ENCODE measurements at places on chromosomes 5 and 9.

DNA sequence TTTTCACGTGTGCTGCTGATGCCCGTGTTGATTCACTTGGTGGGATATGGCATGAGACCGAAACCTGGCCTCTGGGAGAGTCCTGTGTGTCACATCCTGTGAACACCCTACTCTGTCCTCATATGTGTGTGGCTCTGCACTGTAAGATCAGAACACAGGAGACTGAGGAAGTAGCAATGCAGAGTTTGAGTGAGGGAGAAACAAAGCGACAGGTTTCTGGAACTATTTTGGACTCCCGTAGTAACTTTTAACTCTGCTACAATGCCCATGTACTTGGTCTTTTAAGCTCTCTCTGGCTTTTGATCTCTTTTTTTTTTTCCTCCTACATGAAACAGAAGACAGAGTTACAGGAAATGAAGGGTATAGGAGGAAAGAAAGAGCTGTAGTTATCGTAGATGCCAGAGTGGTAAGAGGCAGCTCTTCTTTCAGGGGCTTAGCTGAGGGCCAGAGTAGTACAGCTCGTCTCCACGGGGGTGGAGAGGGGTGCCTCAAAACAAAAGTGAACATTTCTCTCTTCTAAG is 26.6 kb downstream of the GRAMD2B start:
- DNase-seq, result peak; percentile 13

DNA sequence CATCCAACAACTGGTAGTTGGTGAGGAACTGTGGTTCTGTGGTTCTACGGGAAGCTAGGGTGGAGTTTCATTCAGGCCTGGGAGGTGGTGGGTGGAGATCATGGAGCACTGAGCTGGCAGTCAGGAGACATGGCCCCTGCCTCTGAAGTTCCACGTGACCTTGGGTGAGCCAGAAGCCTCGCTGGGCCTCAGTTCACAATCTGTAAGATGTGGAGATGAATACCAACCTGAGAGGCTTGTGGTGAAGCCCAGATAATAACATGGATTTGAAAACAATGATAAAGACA is 177.9 kb downstream of the MACROH2A1 start:
- DNase-seq, result no peak

DNA sequence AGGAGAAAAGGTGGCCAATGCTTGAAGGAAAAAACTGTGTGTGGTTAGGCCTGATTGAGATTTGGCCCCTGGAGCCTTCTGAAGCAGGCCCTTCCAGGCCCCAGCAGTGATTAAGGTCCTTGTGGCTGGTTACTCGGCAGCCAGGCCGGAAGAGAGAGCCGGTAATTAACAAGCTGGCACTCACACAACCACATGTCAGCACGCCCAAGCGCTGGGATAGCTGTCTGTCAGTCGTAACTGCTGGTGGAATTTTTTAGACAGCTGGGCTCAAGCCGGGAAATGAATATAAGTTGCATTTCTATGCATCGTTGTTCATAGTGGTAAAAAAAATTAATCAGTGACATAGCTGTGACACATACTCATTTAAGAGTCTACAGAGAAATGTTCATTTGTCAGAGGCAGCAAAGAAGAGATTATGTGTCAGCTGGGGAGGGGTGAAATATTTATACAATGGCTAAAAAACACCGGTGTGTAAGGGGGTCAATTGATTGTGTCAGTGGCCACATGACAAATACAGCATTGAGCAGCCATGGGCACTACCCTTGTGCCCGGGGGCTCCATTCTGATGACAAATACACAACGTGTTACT is 13.7 kb upstream of the ARAP3 start:
- DNase-seq, result no peak

DNA sequence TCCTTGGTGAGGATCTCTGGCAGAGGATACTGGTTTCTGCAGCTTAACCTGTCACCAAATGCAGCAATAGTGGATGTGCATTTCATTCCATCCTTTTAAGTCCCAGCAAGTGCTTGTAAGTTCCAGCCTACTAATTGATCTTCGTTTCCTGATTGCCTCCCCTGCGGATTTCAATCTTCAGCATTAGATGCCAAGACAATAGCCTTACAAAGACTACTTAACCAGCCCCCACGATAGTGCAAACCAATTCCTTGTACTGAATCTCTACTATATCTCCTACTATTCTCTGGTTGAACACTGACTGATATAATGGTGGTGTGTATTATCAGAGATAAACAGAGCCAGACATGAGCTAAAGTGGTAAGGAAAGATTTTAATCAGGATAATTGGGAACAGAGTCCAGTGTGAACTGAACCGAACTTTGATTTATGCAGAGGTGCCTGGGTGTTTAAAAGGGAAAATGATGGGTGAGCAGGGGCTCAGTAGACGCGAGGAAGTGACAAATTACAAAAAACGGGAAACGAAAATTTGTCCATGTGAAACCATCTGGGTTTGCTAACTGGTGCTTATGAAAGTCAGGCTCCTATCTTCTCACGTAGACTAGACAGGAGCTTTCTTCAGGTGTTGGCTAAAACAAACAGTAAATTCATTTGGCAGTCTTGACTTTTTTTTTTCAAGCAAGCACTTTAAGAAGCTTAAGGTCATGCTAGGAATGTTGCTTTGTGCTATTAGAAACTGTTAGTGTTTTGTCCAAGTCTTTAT is 106.9 kb upstream of the ST8SIA4 start:
- no peak for DNase-seq

DNA sequence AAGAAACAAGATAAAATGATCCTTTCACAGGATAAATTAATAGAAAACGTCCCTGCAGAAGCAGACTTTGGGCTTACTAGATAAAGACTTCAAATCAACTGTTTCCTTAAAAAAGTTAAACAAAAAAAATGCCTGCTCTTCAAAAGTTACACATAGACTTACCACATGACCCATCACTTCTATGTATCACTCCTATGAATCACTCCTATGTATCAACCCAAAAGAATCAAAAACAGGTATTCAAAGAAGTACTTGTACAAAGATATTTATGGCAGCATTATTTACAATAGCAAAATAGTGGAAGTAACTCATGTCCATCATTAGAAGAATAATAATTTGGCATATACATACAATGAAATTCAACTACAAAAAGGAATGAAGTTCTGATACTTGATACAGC is 56.3 kb upstream of the PRDM9 start:
- no peak for DNase-seq

DNA sequence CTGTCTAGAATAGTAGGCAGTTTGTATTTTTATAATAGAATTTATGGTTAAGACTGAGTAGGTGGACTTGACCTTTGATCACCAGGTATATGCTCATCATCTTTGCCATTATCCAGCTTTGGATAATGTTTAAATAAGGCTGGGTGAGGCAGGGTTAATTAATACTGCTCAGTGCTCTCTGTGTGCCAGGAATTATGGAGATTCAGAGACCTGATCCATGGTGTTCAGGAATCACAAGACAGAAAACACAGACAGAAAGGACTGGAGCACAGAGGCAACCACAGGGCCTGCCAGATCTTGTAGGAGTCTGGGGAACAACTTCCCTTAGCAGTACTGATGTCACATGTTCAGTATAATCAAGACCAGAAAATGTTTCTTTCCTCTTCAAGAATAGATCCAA is 186.3 kb upstream of the ADCY2 start:
- DNase-seq, result no peak

DNA sequence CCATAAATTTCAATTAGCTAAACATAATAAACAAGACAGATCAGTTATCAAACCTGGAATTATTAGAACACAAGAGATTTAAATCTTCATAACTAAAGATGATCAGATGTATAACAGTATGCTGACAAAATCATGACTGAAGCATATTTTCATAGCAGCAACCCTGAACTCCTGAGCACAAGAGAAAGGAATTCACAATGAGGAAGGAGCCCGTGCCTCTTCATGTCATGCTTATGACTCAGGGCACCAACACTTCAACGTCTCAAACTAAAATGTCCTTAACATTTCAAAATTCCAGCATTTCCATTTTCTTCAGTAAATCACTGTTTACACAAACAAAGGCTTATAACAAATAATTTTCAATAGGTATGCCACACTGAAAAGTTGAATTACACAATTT is 6.7 kb downstream of the AP3B1 start:
- DNase-seq, result no peak

DNA sequence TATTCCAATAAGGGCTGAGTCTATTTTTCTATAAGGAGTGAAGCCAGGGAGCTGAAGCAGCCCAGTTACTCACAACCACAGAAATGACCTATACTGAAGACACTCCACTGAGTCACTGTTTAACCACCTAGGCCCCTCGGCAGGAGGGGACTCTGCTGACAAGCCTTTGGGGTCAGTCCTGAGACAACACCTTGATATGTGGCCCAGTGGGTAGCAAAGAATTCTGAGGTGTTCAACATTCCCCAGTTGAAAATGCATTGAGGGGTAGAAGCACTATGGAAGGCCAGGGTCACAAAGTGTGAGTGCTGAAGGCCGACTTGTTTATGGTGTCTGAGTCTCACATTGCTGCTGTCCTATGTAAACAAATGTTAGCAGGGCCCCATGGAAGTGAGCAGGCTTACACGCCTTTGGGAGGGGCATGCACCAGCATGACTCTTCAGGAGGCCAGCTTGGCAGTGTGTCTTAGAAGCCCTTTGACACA is 112.6 kb upstream of the NFIL3 start:
- no peak for DNase-seq

DNA sequence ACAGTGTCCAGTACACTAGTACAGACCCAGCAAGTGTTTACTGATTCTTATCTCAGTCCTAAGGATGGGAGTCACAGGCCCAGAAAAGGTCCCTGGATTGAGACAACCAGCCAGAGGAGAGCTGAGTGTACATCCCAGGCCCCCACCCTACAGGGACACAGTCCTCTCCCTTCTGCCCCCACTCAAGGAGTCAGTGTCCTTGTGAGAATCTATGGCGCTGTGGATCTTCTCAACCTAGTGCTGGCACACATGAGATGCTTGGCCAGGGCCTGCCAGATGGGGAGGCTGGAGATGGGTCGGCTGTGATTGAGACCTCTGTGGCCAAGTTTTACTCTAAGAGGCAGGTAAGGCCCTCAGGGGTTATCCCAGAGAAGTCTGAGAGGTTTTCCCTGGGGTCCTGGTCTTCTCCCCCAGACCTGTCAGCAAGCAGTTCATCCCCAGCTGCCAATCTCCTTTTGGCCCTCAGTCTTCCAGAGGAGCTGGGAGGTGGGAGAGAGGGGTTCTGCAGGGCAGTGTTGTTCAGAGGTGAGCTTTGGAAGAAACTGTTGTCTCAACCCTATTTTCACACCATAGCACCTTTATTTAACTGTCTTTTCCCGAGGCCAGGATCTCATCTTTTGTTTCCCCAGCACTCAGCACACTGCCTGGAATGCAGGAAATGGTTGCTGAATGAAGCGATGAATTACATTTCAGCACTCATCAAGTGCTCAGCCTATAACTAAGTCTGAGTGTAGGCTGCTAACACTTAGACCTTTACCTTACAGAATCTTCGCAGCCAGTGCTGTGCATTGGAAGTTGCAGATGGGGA is 3.2 kb upstream of the NSD1 start:
- no peak for DNase-seq

DNA sequence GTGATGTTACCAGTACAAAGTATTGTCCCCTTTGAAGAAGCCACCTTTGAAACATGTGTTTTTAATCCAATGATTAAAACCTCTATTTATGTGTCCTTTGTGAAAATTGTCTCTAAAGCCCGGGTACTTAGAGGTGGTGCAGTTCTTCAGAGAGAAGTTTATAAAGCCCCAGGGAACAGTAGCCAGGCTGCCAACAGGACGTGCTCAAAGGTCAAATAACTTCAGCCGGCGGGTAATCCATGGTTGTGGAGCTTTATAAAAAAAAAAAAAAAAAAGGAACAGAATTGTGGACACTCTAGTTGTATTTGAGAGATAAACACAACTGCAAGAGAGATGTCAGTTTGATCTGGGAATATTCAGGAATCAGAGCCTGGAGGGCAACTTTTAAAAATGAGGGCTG is 57.9 kb upstream of the CTNND2 start:
- DNase-seq, result no peak

- no peak for DNase-seq
Measured at GRCh38 chr5:95761771-95762651, 30.9 kb downstream of the RHOBTB3 start.
